ENCODE measurements at places on chromosomes 7 and 10.

DNA sequence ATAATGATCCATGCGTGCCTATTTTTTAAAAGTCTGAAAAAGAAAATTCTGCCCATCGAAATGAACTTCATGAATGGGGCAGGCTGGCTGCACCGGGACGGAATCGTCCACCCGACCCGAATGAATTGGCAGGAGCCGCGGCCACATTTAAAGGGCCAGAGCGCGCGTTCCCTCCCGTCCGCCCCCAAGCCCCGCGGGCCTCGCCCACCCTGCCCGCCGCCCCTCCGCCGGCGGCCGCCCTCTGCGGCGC is 319 bp upstream of the GATA3 start:
- no peak for DNase-seq

DNA sequence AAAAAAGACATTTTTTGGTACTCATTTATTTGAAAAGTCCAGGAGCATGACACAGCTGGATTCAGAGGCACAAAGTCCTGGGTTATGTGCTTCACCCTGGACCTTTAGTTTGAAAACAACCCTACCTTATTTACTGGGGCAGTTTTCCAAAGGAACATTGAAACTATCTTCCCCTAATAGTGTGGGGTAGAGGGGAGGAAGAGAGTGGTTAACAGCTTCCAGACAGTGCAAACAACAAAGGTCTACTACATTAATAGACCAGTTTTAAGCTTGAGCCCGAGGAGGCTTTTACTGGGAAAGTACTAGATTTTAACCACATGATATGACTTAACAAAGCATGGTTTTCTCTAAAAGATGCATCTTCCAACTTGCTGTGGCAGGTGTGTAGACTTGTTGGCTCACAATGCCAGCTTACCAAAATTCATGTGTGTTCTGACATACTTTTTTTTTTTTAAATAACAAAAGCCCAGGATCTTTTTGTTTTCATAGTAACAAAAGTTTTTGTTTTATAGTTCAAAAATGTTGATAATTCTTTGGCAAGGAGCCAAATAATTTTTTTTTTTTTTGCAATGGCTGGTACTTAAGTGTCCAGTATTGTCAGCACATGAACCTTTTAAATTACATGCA is 1.8 kb downstream of the GSTO1 start:
- no peak for DNase-seq

- no peak for DNase-seq
These were observed 247.4 kb downstream of the KIAA1217 start for GRCh38 chr10:24456322-24456721.

DNA sequence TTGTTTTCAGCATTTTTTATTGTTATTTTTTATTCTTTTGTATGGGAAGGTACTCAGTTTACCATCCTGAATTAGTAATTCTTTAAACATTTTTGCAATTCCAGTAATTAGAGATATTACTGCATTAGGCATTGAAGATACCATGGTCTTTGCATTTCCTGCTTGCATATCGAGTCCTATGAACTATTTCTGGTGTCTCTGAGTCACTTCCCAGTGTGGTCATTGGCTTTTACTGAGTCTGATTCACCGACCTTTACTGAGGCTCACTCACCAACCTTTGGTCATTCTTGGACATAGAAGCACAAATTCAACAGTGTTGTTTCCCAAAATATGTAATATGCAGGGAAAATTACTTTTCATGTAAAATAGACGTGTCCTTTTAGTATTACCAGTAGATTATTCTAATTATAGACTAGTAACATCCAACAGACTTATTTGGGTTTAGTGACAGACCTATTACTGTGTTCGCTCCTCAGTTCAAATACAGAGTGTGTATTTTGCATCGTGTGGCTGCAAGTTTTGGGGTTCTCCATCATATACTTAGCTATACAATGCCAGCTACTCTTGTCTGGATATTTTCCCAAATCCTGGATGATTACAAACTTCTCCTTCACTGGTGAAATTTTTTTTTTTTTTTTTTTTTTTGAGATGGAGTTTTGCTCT is 180.7 kb upstream of the PRSS1 start:
- no peak for DNase-seq

DNA sequence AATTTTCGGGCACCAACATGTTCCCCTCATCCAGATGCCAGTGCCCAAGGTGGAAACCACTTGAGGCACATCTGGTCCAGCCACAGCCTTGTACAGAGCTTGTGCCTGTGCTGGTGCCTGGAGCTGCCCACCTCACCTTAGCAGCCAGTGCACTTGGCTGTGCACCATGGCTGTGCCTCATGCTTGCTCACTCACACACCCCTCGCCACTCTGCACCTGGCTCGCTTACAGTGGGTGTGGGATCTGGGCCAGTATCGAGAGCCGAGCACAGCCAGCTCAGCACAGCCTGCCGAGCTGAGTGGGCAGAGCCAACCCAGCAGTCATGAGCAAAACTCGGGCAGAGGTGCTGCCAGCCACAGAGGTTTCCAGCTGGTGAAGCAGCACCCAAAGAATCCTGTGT is 139.9 kb upstream of the NUPR2 start:
- DNase-seq, result no peak
